ENCODE measurements at places on chromosomes 1 and 21. TPM values are rescaled to one million over a fixed set of nuclear protein-coding genes. Genes with fewer than 3 reads are reported as not detected.
A peak's percentile ranks its signal among the peaks of the same experiment; 100 is the strongest.

DNA sequence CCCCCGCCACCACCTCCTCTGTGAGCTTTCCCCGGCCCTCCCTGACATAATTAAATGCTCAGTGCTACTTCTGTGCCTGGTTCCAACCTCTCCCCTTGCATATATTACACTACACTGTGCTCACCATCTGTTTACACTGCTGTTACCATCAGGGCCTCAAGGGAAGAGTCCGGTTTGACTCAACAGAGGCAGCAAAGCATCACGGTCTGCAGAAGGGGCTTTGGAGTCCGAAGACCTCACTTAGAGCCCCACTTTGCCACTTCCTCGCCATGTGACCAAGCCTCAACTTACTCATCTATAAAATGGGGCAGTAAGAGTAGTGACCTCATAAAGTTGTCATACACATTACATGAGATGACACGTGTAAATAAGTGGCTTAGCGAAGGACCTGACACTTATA, 27.4 kb downstream of the KCNN3 start:
- DNase-seq: no peak

GRCh38 chr1:221714227-221715152, 27.4 kb downstream of the DUSP10 start:
- no peak for DNase-seq

DNA sequence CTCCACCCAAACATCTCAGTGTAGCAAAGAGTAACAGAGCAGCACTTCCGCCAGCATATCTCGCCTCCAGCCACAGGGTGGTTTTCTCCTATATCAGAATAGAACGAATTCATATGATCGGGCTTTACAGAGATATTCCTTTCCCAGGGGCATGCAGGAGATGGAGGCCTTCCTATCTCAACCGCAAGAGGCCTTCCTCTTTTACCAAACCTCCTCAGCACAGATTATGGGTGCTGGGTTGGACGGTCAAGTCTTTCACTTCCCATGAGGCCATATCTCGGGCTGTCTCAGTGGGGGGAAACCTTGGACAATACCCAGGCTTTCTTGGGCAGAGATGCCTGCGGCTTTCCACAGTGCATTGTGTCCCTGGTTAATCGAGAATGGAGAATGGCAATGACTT, 65.8 kb downstream of the OVGP1 start:
- DNase-seq: no peak

DNA sequence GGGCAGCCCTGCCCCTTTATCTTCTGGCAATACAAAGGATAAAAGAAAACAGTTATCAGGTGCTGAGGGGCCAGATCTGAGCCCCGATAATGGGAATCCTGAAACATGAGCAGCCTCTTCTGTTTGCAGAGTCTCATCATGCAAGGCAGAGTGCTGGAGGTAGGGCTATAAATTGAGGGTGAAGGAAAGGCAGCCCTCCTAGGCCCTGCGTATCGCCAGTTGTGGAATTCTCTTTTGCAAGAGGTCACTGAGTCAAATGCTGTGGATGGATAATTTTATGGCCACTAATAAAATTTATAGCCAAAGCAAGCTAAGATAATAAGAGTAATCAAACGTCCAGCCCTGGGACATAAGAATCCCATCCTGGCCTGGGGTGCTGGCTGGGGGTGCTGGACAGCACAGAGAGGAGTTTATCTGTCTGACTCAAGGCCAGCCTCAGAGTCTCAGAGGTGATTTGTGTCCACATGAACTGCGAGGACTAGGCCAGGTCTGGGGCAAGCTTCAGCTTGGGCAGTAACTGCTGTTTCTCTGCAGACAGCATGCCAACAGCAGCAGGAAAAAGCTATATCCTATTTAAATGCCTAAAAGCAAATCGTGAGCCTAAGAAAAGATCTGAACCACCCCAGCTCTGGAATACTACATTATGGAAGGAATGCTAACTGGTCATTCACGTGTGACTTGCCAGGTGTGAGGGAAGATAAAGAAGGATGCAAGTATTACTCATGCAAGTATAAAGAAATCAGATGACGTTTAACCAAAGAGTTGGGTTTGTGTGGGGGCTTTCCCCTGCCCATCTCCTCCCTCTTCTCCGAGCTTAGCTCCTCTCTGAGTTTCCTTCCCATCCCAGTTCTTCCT, 254.8 kb downstream of the KIF26B start:
- no peak for DNase-seq

GRCh38 chr1:85611856-85612255, 31.3 kb downstream of the CCN1 start:
- DNase-seq: no peak

DNA sequence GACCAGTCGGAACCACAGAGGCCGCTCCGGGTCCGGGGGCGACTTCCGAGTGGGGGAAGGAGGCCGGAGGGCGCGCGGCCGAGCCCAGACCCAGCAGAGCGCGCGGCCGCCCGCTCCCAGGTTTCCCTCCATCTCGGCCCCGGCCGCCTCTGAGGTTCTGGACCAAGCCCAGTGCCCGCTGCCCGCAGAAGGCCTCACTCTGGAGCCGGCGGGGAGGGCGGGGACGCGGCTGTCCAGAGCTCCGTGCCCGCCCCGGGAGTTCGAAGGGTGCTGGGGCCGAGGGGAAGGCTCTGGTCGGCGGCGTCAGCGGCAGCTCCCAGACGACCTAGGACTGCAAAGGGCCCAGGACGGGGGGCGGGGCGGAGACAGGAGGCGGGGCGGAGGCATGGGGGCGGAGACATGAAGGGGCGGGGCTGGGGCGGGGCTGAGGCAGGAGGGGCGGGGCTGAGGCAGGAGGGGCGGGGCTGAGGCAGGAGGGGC, 48.0 kb upstream of the SLC19A1 start:
- peak; percentile 91 for DNase-seq

- no peak for DNase-seq
These were observed 46.1 kb downstream of the NME7 start for GRCh38 chr1:169321539-169321938.

GRCh38 chr1:31652891-31653499, 8.3 kb upstream of the PEF1 start:
- DNase-seq: no peak

Gene PDZK1IP1
- not detected for total RNA-seq

Gene MEX3A
- 0.84 TPM for total RNA-seq

Gene SLFNL1
- total RNA-seq: 0.14 TPM

Gene FAM72A
- 29.1 TPM for total RNA-seq

Gene LORICRIN
- total RNA-seq: not detected

Measured in activated CD4-positive, alpha-beta T cell treated with anti-CD3 and anti-CD28 coated beads, Interleukin-2, amount 10 ng/mL, durations not matched to agents 24 days and 14 days (primary cell).